ENCODE measurements at places on chromosomes 13 and 19.

DNA sequence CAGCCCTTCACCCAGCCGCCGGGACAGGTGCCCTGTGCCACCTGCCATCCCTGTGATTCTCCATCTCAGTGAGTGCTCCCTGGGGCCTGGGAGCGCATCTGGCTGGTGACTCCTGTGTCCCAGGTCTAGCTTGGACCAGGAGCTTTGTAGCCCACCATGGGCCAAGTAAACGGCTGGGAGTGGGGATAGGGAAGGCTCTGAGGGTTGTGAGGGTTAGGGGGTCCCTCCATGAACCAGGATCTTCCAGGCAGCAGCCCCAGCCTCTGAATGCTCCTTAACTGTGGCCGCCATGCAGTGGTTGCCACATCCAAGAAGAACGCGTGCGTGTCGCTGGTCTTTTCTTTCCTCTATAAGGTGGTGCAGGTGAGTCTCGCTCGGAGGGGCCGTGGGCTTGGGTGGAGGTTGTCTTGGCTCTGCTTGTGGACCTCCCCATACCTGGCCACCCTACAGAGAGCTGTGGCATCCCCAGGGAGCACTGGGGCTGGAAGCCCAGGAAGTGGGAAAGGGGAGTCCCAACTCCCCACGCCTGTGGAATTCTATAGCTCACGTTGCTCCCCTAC is 8.4 kb downstream of the AP1M1 start:
- no peak for DNase-seq

DNA sequence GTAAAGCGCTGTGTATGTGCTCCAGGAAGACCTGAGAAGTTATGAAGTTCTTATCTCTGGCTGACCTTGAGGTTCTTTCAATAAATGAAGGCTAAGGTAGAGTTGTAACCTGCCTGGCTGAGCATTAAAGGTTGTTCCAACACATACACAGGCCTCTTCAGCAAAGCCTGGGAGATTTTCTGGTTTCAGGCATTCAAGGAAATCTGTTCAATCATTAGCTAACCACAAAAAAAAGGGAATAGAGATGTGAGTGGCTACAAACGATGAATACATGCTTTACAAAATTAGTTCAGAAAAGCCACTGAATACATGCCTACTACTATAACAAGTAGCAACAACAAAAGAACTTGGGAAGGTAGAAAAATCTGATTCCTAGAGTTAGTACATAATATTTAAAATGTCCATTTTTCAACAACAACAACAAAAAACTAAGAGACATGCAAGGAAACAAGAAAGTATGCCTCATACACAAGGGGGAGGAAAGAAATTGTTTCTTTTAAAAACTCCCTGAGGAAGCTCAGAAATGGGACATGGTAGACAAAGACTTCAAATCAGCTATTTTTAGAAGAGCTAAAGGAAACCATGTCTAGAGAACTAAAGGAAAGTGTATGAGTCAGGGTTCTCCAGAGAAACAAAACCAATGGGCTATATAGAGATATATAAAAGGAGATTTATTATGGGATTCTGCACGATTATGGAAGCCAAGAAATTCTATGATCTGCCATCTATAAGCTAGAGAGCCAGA is 191.5 kb upstream of the IPO5 start:
- DNase-seq = no peak

DNA sequence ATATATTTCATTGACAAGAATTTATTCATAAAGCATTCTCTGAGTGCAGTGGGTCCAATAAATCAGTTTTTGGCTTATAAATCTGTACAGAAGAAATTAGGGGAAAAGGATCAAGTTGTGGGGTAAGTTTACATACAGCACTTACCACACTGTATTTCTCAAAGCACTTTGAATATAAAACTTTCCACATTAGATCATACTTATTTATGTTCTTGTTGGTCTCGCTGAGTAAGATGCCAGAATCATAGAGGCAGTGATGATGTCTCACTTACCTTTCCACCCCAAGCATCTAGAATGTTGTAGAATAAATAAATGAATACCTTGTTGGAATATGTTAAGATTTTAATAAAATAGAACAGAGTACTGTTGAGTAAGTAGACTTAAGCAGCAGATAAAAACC is 279.1 kb downstream of the PCDH20 start:
- no peak for DNase-seq

- DNase-seq = no peak
These were observed 193.2 kb upstream of the RFC3 start for GRCh38 chr13:33624740-33625139.

- no peak for DNase-seq
These were observed 125.4 kb downstream of the FGF14 start for GRCh38 chr13:102276404-102276803.

- DNase-seq = no peak
These were observed 1.1 kb downstream of the INSR start for GRCh38 chr19:7292950-7293761.

GRCh38 chr19:802498-803098 is 5.3 kb downstream of the PTBP1 start:
- DNase-seq = no peak

GRCh38 chr19:44615863-44616247 is 2.5 kb downstream of the IGSF23 start:
- no peak for DNase-seq
